Esophagus muscularis mucosa (tissue), 4 donors: ENCODE measurements at places on chromosomes 1 and 21. TPM values are rescaled to one million over a fixed set of nuclear protein-coding genes. Genes with fewer than 3 reads are reported as not detected.

DNA sequence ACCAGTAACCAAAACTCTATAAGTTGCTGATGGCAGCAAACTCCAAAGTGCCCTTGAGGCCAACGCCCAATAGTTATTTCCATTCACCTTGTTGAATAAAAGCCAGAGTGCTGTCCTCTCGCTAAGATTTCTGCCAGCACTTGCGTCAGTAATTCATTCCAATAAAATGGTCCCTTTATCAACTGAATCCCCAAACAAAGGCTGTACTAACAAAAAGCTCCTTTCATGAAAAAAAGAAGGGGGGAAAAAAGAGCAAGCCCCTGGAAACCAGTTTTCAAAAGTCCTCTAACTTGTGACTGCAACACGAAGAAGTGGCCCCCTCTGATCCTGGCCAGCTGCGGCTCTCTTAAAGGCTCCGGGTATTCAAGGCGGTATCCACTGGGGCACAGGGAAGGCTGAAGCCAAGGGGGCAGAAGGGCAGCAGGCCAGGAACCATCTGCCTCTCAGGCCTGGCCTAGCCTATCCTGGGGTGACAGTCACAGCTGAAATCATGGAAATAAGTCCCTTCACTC lies 55.8 kb upstream of the ZNF326 start:
- no peak for DNase-seq

- no peak for DNase-seq
Observed at GRCh38 chr21:15653710-15654109, 76.1 kb upstream of the USP25 start.

Gene KDF1
- not detected for total RNA-seq

- no peak for DNase-seq
Observed at GRCh38 chr21:41695513-41695912, 71.3 kb downstream of the RIPK4 start.

Gene MYBPHL
- total RNA-seq, result not detected

Gene CD53
- total RNA-seq, result 18.1 TPM

- DNase-seq, result no peak
Observed at GRCh38 chr1:10815858-10816195, 19.4 kb upstream of the CASZ1 start.

DNA sequence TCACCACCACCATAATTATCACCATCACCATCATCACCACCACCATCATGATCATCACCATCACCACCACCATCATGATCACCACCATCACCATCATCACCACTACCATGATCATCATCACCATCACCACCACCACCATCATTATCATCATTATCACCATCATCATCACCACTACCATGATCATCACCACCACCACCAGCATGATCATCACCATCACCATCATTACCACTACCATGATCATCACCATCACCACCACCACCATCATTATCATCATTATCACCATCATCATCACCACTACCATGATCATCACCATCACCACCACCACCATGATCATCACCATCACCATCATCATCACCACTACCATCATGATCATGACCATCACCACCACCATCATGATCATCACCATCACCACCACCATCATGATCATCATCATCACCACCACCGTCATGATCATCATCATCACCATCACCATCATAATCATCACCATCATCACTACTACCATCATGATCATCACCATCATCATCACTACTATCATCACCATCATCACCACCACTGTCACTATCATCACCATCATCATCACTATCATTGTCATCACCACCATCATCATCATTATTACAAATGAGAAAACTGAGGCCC lies 60.2 kb downstream of the TRABD2B start:
- DNase-seq, result no peak

GRCh38 chr1:188826800-188827199 lies 1650.9 kb downstream of the BRINP3 start:
- DNase-seq, result no peak
